ENCODE measurements at places on chromosomes 3 and 15.

GRCh38 chr3:135107043-135107442, 312.0 kb downstream of the EPHB1 start:
- no peak for DNase-seq

- DNase-seq: no peak
Observed at GRCh38 chr3:182349051-182349450, 444.3 kb upstream of the ATP11B start.

- DNase-seq: no peak
Observed at GRCh38 chr3:172303181-172303580, 145.1 kb downstream of the GHSR start.

- no peak for DNase-seq
Observed at GRCh38 chr3:50559702-50560101, 7.8 kb downstream of the C3orf18 start.

DNA sequence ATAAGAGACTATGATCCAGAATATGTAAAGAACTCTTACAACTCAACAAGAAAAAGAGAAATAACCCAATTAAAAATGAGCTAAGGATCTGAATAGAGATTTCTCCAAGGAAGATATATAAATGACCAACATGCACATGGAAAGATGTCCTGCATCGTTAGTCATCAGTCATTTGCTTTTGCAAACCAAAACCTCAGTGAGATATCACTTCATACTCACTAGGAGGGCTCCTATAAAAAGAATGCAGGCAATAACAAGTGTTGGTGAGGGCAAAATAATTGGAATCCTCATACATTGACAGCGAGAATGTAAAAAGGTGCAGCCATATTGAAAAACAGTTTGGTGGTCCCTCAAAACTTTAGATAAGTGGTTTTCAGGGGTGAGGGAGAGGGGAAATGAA, 56.9 kb downstream of the EXOG start:
- no peak for DNase-seq
